Stimulated activated CD8-positive, alpha-beta memory T cell treated with anti-CD3 and anti-CD28 coated beads, Interleukin-2, amount 100 ng/mL, for 1 hour (primary cell): ENCODE measurements at places on chromosomes 3 and 15.

DNA sequence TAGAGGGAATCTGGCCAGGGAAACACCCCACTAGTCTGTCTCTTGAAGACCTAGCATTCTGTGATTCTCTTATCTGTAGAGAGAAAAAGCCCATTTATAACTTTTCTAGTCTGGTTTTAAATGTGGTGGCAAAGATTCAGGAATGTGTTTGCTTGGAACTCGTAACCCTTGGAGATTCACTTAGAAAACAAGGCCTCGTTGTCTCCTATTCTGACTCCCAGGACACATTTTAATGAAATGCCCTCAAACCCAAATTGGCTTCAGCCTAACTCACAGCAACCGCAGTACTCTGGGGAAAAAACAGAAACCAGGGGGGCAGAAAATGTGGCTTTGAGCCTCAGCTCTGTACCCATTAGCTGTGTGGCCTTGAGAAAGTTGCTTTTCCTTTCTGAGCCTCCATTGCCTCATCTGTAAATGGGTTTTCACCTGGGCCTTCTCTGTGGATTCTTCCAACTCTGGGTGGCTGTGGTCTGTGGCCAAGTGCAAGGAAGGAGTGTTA, 36.5 kb downstream of the RPLP1 start:
- no peak for DNase-seq

GRCh38 chr15:88949734-88950400, 36.7 kb upstream of the MFGE8 start:
- DNase-seq, result no peak

GRCh38 chr3:26668171-26668570, 45.6 kb downstream of the LRRC3B start:
- no peak for DNase-seq

GRCh38 chr3:11532931-11533391, 110.8 kb downstream of the VGLL4 start:
- DNase-seq, result no peak

DNA sequence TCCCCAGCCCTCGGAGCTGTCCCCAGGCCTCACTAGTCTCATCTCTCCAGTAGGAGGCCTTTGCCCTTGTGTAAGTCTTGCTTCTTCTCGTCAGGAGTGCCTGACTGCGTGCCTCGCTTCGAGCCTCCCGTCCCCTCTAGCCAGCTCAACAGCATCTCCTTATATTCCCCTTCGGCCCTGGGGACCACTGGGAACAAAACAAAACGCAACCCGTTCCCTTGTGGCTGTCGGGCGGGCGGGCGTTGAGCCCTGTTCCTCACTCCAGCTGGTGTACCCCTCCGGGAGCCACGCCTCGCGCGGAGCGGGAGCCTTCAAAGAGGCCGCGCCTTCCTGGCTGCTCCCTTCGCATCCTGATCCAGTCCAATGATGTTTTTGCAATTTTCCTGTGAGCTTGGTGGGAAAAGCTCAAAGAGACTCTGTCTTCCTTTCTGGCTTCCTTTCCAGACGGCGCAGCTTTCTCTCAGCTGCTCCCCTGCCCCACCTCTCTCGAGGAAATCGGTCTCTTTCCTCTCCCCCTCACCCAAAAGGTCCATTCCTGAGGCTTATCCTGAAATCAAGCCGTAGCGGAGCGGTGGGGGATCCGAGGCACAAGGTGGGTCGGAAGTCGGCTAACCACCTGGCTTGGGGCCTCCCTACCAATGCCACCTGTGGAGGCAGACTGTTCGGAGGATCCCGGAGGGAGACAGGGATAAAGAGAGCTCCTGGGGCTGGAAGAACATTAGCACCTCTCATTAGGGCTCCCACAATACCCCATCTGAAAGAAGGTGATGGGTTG, 33.4 kb upstream of the SRP14 start:
- DNase-seq, result no peak

DNA sequence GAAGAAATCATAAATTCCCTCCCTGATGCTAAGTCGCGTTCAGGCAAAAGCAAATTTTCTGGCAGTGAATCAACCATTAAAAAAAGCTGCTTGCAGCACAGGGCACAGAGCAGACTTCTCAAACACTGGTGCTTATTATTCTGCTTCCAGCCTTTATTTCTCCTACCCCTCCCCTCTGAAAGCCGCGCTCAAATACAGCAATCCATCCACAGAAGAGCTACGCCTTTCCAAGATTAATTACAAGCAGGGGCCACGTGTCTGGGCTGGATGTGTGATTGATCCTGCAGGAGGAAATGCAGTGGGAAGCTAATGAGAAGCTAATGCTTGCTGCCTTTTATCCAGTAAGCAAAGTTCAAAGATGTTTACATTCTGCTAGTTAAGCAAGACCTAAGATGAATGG, 134.9 kb upstream of the TOPAZ1 start:
- DNase-seq, result no peak

DNA sequence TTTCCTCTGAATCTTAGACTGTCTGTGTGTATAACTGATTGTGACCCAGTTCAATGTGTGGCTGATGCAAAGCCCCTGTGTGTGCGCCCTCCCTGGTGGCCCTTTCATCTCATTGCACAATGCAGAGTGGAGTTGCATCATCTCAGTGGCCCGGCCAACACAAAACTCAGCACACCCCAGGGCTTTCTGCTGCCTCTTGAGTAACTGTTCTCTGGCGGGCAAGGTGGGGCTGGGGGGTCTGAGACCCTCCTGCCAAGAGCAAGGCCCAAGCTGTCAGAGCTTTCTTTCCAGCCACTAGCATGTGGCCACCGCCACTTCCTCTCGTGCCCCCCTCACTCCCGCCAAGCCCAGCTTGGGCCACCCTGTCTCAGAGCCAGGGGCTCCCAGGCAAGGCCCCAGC, 80.7 kb upstream of the ALDH1L1 start:
- no peak for DNase-seq

- no peak for DNase-seq
Observed at GRCh38 chr3:160126761-160127160, 98.5 kb upstream of the C3orf80 start.

GRCh38 chr3:3194861-3195260, 15.4 kb upstream of the CRBN start:
- no peak for DNase-seq

DNA sequence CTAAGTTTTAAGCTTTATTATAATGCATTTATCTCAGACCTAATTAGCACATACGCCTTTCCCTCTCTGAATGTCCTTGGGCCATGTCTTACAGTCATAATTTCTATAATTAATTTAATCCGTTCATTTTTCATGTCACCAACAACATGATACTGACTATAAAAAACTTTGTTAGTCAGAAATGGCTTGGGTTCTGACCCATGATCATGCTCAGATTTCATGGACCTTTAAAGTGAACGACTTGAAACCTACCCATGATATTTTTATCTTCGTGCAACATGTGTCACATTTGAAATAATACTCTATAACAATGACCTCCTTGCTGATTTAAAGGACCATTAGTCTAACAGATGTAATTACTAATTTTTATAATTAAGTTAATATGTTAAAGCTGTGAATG, 1033.8 kb downstream of the DIPK2A start:
- DNase-seq, result no peak

DNA sequence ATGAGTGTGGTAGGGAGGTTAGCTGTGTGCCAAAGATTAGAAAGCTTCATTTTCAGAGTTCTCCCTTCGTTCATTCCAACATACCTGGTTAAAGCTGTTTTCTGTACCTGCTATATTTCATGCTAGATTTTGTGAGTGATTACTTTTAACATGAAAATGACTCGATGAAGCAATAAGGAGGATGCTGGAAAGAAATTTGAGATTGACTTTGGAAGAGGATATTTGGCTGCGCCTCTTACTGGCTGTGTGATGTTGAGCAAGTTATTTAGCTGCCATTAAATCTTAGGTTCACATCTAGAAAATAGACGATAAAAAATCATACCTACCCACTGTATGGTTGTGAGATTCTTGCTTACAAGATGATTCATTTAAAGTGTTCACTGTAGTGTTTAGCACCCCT, 288.7 kb downstream of the ZIC4 start:
- no peak for DNase-seq

- DNase-seq, result no peak
Observed at GRCh38 chr3:4708230-4708629, 215.1 kb downstream of the ITPR1 start.

GRCh38 chr3:170644711-170645110, 58.8 kb upstream of the SLC7A14 start:
- DNase-seq, result no peak

DNA sequence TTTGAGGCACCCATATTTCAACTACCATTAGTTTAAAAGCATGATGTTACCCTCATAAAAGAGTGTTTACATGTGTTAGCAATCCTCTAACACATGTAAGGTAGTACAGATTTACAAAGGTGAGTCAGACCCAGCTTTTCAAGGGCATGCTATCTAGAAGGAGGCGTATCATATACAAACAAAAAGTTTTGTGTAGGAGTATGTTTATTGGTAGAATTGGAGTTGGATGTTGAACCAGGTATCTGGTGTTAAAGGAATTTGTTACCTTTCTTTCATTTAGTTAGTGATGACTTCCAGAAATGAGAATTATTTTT, 2.4 kb downstream of the HACD3 start:
- DNase-seq, result no peak

DNA sequence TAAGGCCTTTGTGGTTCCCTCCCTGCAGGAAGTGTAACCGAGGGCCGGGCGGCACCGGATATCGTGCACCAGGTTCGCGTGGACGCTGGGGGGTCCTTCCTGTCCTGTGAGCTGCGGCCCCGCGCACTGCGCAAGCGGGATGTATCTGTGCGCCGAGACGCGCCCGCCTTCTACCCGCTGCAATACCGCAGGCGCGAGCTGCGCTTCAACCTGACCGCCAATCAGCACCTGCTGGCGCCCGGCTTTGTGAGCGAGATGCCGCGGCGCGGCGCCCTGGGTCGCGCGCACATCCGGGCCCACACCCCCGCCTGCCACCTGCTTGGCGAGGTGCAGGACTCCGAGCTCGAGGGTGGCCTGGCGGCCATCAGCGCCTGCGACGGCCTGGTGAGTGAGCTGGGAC, 35.9 kb downstream of the SAXO2 start:
- DNase-seq, result peak; percentile 23

GRCh38 chr3:26525013-26525412, 97.6 kb upstream of the LRRC3B start:
- no peak for DNase-seq

DNA sequence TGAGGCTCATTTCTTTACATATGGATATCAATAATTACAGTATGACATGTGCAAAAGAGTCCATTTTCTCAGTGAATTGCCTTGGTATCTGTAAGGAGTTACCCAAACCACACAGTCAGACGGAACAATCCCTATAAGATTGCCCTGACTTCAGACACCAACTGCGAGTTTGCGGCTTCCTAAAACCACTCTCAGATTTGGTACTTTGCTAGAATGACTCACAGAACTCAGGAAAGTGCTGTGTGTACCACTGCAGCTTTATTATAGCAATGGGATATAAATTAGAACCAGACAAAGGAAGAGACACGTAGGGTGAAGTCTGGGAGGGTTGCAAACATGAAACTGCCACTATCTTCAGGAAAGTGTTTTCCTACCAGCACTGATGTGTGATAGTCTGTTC, 45.8 kb upstream of the ATP13A3 start:
- DNase-seq, result no peak

GRCh38 chr15:54514601-54515000, 536.4 kb downstream of the UNC13C start:
- DNase-seq, result no peak

DNA sequence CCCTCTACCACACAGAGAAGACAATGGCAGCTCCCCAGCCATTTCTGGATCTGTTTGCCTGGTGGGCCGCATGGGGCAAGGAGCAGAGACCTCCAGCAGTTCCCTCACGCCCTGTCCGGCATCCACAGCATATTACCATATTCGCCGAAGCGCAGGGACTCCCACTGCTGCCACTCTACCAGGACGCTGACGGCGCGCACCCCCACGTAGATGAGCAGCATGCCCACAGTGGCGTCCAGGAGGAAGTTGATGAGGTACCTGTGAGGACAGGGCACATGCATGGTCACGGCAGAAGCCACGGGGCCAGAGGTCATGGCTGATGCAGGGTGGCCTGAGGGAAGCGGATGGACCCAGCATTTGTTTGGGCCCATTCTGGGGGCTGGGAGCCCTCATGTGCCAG, 14.8 kb upstream of the MUSTN1 start:
- no peak for DNase-seq

GRCh38 chr3:30048431-30048830, 558.0 kb upstream of the TGFBR2 start:
- DNase-seq, result no peak
